Pulmonary artery endothelial cell (primary cell): ENCODE measurements at places on chromosomes 11 and 22.

DNA sequence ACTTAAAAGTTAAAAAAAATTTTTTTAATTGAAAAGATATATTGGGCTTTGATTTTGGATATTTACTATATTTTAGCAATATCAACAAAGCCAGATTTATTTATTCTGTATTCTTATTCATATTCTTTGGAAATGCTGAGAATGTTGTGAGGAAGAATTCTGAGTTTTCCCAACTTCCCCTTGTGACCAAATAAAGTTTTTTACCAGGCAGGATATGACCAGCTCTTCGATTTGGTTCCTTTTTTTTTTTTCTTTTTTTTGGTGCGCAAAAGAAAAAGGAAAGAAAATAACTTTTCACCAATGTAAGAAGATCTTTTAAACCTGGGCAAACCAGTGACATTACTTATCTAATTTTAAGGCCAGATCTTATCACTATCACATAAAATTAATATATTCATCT is 12.9 kb downstream of the TCP11L1 start:
- DNase-seq: no peak

DNA sequence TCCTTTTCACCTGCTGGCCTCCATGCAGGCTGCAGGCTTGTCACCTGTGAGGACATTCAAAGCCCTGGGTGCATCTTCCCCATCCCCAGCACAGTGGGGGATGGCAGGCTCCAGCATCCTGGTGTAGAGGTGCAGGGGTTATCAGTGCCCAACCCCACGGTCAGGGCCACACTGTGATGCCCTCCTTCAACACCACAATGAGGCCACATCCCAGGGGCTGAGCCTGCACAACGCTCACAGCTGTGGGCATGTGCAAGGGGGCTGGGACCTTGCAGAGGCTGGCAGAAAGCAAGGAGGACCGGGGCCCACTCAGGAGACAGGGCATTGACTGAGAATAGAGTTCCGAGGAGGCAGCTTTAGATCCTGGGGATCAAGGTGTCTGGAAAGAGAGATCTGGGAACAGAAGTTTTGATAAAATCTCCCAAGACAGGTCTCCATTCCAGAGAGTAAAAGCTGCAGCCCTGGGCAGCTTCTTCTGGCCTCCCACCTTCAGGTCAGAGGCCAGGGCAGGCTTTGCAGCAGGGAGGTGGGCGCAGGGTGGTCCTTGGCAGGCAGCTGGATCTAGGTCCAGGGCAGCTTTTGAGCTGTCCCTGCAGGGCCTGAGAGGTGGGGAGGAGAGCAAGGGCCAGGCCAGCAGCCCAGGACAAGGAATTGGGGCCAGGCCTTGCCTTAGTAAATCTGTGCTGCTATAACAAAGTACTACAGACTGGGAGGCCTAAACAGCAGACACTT is 250.8 kb upstream of the B3GAT1 start:
- DNase-seq: no peak

DNA sequence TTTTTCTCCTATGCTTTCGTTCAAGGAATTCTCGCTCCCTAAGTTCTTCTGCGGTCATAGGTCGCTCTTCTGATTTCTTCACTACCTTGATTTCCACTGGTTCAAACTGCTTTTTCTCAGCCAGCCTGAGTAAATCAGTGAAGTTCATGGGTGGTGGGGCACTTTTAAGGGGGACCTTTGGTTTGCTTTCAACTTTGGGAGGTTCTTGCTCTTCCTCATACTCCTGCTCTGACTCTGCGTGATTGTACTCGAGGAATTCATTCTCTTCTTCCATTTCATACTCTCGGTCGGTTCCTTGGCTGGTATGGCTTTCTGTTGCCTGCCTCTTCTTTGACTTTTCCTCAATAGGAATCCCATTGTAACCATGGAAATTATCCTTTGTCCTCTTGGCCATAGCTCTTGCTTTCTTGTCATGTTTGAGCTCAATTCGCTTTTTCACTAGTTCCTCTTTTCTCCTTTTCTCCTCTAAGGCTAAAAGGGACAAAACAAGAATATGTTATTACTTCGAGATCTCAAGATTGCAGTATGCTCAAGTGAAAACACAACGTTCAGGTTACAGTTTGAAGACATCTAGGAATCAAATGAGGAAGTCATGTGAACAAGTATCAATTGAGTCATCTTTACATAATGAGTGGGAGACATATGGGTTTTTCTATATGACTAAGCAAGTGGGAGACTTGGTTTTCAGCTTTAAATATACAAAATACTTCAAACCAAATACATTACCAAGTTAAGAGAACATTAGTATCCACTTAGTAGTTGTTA is 16.2 kb downstream of the MISFA start:
- no peak for DNase-seq

GRCh38 chr11:75697906-75698581 is 19.6 kb upstream of the MOGAT2 start:
- no peak for DNase-seq

DNA sequence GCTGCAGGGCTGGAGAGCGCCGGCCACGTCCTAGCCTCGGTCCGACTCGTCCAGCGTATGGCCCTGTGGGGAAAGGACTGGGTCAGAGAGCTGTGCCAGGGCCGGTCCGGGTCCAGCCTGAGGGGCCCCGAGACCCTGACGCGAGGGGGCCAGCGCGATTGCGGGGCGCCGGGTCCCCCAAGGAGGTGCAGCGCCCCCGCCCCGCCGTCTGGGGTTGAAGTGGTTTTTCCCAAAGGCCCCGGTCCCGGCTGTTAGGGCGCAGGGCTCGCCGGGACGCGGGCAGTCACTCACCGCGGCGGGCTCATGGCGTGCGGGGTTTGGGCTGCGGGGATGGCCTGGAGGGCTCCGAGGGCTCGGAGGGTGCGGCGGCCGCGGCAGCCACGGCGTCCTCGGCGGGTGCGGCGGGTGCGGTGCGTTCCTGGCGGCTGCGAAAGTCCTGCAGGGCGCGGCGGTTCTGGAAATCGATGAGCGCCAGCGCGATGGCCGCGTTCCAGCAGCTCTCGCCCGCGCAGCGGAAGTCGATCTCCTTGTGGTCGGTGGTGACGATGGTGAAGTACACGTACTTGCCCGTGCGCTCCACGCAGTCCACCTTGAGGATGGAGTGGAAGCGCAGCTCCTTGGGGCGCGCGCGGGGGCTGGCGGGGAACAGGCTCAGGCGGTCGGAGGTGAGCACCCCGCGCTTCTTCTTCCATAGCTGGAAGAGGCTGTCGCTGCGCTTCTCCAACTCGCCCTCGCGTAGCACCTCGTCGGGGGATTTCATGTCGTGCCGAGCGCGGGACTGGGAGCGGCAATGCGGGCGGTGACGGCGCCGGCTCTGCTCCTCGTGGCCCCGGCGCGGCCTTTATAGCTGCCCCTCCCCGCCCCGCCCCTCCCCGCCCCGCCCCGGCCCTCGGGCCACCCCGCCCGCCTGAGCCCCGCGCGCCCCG is at the start of gene PHLDA2:
Gene PHLDA2 (minus strand): TSS at position 816 of the 926 bp plus-strand sequence. CDS start 56 bp downstream, at position 760.
- no peak for DNase-seq

DNA sequence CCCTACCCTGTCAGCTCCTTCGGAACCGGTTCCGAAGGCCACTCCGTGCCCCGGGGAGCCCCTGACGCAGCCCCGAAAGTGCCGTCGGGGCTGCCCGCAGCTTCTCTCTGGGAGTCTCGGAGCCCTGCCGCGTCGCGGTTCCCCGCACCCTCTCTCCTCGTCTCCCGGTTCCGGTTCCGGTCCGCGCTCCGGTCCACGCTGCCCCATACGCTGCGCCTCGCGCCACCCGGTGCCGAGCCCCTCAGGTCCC is 618 bp downstream of the MTA2 start:
- DNase-seq: no peak

- DNase-seq: no peak
Observed at GRCh38 chr11:48041877-48042695, 61.7 kb downstream of the PTPRJ start.

DNA sequence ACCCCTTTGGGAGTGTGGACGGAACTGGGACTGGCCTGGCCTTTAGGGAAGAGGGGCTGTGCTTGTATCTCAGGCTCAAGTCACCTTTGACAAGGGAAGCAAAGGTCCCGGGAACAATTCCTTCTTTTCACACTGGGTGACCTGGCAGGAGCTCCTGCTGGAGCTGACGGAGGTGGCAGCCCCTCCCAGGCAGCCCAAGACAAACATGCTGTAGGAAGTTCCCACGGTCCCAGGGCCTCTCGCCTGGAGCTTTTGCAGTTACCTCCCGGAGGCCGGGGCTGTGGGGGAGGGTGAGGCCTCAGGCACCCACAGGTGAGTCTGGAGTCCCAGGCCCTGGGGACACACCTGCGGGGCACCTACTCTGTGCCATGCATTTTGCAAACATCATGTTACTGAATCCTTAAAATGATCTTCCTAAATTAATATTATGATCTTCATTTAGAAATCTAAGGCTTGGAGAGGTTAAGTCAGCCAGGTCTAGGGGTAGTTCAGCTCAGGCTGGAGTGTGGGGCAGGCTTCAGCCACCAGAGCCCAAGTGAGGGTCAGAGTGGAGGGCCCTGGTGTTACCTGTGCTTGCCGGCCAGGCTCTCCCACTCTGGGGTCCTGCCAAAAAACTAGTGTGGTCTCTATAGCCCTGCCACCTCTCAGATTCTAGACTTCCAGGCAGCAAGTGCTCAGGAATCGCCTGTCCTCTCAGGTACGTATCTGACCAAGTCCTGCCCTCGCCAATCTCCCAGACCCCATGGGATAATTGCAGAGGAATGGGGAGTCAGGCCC is 15.7 kb upstream of the MYEOV start:
- no peak for DNase-seq

GRCh38 chr11:14081581-14082231 is 119.2 kb downstream of the SPON1 start:
- DNase-seq: no peak

DNA sequence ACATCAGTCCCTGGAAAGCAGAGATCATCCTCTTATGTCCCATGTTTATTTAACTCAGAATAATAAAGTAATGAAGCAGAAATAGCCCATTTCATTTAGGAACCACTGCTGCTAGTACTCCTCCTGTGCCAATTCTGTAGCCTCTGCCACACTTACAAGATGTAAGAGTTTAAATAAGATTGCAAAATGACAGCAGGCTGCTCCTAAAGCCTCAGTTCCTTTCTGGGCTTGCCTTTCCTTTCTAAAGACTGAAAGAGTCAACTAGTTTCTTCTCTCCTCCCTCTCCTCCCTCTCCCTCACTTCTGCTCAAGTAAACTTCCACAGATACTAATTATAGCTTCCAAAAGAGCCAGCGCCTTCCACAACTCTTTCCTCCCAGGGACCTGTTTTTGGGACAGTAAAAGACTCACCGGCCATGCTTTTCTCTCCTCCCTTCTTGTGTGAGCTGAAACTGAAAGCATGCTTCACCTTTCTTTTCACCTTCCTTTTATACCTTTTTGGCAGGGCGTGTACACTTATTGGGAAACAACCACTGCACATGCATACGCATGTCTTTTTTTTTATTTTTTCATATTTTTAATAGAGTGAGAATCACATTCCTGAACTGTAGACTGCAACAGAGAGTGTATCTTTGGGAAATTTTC is 26.1 kb upstream of the CARD16 start:
- DNase-seq: no peak

GRCh38 chr11:128157423-128158298 is 429.7 kb downstream of the ETS1 start:
- peak; percentile 54 for DNase-seq

GRCh38 chr11:79813551-79813950 is 372.7 kb upstream of the TENM4 start:
- DNase-seq: no peak

DNA sequence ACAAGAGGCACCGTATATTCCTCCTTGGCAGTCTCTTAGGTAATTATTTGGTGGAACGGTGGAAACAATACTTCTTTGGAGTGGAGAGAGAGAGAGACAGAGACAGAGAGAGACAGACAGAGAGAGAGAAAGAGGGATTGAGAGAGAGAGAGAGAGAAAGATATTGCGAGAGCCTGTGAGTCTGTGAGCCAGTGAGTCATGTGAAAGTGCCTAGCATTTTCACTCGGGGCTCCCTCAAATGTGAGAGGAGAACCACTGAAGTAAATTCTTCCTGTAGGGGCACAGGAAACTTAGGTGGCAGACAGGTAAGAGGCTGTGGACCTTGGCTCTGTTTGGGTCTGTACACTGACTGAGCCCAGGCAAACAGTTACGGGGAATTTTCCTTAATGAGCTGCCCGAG is 31.6 kb upstream of the SNX19 start:
- DNase-seq: no peak

- DNase-seq: no peak
Observed at GRCh38 chr22:43553451-43554258, 141.8 kb downstream of the MPPED1 start.

GRCh38 chr22:23107487-23108248 is 34.1 kb downstream of the RSPH14 start:
- no peak for DNase-seq

GRCh38 chr11:17098658-17099057 is 21.2 kb upstream of the RPS13 start:
- DNase-seq: no peak

DNA sequence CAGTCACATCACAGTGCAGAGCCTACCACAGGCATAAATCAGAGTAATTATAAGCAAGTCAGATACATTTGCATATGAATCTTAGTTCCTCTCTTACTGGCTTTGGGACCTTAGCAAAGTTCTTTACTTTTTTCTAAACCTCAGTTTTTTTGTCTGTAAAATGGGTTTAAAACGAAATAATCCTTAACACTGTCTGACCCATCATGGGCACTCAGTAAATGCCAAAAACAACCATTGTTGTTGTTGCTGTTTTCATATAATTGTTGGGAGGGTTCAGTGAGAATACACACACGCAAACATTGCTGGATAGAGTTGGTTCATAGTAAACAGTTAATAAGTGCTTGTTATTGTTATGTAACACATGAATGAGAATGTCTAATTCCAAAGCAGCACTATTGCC is 184.9 kb downstream of the BLID start:
- no peak for DNase-seq
